ENCODE measurements at places on chromosomes 1 and 21.

- DNase-seq, result no peak
These were observed 78.7 kb downstream of the ZP4 start for GRCh38 chr1:237812061-237812460.

GRCh38 chr1:218665221-218665620, 320.1 kb downstream of the TGFB2 start:
- DNase-seq, result no peak

- DNase-seq, result no peak
These were observed 128.4 kb upstream of the MROH9 start for GRCh38 chr1:170806961-170807360.

GRCh38 chr1:64388336-64388735, 81.6 kb upstream of the CACHD1 start:
- no peak for DNase-seq

GRCh38 chr1:186234976-186235686, 139.9 kb downstream of the TPR start:
- DNase-seq, result no peak

GRCh38 chr1:174953285-174954072, 46.3 kb upstream of the CACYBP start:
- no peak for DNase-seq

DNA sequence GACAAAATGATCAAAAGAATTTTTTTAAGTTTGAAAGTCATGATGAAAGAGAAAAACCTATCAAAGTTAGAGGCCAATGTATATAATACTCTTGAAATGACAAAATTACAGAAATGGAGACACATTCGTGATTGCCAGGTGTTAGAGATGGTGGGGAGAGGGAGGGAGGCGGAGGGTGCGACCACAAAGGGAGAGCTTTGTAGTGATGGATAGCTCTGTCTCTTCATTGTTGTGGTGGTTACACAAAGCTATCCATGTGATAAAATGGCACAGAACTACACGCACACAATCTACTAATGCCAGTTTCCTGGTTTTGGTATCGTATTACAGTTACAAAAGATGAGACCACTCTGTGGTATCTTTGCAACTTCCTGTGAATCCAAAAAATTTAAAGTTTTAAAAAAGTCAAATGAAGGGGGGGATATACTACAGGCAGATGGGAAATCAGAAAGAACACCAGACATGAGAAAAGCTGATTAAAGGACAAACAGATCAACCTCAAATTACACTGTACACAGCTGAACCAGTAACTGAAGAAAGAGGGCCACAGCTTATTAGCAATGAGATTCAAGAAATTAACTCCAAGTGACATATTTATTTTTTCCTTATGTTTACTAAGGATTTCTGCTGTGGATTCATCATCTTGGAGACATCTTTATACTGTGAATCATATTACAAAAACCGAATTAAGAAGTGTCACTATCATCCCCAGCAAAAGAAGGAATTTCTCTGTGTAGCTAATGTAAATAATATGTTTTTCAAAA, 199.1 kb downstream of the SLC45A1 start:
- no peak for DNase-seq

DNA sequence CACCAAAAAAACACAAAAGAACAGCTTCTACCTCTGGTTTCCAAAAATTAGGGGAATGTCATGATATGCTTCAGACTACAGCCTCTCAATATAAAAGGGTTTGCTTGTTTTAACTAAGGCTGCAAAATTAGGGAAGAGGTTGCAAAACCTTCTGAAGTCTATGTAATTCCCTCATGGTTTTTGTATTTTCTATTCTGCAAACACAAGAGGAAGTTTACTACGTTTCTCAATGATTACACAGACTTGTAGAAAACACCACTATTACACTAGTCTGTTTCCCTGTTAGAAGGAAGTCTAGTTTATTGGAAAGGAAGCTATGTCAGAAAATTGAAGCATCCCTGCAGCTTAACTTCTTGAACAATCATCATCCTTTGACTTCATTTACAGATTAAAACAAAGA, 229.7 kb upstream of the FMN2 start:
- no peak for DNase-seq

DNA sequence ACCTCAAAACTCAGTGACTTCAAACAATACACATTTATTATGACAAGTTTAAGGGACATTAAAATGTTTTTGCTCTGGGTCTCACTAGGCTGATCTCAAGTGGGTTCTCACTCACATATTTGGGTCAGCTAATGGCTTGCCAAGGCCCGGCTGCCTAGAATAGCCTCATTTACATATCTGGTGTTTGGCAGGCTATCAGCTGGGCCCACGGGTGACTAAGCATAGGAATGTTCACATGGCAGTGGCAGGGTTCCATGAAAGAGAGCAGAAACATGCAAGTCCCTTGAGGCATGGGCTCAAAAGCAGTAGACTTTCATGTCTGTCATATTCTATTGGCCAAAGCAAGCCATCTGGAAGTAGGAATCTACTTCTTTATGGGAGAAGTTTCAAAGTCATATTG, 492.6 kb downstream of the KCNT2 start:
- DNase-seq, result no peak

GRCh38 chr1:234597894-234598293, 12.1 kb downstream of the IRF2BP2 start:
- peak; percentile 47 for DNase-seq

- DNase-seq, result no peak
These were observed 1005.4 kb downstream of the ADGRL2 start for GRCh38 chr1:82806133-82806532.

DNA sequence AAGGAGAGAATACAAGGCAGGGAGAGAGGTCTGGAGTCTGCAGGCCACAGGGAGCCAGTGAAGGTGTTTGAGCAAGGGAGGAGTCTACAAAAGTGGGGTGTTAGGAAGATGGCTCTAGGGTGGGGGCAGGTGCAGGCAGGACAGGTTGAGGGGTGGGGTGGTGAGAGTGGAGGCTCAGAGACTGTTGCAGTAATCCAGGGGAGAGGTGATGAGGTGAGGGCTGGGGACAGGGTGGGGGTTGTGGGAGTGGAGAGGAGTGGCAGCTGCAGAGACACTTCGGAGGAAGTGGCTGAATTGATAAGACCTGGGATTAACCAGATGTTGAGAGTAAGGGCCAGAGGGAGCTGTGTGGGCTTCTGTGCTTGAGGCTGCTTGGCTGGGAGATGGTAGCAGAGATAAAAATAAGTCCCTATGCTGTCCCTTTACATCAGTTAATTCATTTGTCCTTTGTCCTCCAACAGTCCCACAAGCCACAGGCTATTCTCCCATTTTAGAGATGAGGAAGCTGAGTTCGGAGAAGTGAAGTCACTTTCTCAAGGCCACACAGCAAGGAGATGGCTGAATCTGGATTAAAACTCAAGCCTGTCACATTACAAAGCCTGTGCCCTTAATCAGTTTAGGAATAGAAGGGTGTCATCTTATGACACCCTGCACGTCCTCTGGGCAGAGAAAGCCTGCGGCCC, 54.8 kb upstream of the SYNC start:
- no peak for DNase-seq

DNA sequence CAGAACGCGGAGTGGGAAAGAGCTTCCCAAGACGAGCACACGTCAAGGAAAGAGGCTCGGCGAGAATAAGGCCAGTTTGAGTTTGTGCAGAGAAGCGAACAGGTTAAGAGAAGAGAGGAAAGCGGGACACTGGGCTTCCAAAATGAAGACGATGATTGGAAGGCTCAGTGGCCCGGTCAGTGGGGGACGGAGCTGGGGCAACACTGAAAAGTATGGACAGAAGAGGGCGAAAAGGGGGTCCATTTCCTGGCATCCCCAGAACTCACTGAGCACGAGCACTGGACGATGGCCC, 258 bp downstream of the CCT3 start:
- DNase-seq, result no peak

DNA sequence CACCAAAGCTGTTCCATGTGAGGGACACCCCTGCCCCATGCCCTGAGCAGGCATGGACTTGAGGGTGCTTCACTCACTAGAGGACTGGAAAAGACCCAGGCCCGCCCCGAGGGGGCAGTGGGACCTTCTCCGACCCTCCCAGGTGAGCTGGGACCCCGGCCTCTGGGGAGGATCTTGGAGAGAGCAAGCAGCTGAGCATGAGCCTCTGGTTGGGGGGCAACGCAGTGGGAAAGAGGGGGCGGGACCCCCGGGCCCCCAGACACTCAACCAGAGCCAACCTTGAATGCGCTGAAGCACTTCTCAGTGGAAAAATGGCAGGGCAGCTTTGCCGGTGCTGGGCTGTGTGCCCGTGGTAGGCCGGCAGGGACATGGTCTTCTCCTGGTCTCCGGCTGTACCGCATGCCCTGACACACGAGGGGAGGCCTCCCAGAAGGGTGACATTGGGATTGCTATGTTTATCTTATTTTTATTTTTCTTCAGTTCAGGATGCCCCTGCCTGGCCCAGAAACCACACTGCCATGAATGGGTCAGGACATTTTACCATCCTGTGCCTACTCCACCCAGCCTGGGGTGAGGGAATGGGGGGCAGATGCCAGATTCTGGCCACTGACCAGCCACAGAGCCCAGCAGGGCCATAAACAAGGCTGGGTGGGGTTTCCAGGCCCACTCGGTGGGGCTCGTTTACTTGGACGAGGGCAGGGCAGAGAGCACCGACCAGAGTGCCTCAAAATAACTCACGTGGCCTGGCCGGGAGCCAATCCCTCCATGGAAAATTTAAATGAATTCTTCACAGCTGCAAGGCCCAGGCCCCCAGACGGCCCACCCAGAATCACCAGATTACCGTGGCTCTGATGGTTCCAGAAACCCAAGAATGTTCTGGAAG, 17.2 kb upstream of the LAPTM5 start:
- no peak for DNase-seq

GRCh38 chr1:220879509-220880361, 492 bp downstream of the HLX start:
- DNase-seq, result no peak

DNA sequence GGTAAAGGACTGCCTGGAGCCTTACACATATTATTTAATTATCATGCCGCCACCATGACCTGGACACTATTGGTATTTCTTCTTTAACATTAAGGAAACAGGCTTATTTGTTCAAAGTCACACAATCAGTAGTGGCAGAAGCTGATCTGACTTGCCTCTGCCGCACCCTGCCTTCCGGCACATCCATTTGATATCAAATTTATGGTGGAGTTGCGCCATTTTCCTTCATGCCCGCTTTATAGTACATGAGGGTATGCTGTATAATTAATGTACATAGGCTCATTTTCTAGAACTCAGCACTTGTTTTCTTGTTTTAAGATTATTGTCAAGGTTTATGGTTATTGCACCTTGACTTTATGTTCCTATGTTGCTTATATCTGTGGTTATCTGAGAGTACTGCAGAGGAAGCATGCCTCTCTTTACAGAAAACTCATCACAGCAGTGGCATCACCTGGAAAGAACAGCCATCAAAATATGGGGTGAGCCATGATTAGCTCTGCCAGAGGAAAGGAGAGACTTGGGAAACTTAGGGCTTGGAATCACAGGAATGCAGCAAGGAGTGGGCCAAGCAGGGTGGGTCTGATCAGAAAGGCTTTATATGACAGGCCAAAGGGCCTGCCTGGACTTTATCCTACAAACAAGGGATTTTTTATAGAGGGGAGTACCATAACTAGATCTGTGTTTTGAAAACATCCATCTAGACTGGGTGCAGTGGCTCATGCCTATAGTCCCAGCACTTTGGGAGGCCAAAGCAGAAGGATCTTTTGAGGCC, 72.2 kb upstream of the GJB5 start:
- DNase-seq, result no peak

- DNase-seq, result peak; percentile 36
These were observed 120.6 kb downstream of the SPSB1 start for GRCh38 chr1:9413071-9413876.

DNA sequence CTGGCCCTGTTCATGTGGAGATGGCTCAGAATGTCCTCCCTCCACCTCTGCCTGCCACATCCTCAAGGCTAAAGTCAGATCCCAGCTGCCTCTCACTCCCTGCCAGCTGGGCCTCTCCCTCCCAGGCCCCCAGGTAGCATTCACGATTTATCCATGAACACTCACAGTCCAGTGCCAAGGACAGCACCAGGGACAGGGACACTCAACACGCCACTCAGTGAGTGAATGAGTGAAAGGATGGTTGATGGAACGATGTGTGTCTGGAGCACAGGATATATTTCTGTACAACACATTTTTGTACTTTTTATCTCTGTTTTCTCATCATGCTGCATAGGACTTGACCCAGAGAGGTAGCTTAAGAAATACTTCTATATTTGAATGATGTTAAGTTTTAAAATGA, 10.1 kb downstream of the CYP4A11 start:
- DNase-seq, result no peak

DNA sequence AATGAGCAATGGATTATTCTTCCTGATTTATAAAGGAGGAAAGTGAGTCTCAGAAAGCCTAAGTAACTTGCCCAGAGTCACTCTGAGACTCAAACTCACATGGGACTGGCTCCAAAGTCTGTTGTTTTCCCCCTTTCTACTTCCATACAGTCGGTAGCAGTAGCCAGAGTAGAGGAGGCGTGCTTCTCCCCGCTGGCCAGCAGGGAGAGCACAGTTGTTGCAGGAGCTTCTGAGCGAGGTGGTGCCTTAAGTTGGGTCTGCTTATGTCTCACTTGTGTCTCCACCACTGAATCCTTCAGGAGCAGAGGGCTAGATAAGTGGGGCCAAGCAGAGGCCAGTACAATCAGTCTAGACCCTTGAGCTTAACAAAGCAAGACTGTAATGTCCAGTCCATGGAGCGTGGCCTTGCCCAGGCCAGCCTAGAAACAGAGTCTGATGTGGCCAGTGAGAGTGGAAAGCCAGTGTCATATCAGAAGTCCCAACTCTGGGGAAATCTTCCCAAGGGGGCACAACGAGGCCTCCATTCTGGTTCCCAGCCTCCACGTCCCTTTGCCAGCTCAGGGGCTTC, 181.9 kb downstream of the ZSCAN20 start:
- no peak for DNase-seq

- DNase-seq, result no peak
These were observed 9.1 kb downstream of the NES start for GRCh38 chr1:156667968-156668709.

DNA sequence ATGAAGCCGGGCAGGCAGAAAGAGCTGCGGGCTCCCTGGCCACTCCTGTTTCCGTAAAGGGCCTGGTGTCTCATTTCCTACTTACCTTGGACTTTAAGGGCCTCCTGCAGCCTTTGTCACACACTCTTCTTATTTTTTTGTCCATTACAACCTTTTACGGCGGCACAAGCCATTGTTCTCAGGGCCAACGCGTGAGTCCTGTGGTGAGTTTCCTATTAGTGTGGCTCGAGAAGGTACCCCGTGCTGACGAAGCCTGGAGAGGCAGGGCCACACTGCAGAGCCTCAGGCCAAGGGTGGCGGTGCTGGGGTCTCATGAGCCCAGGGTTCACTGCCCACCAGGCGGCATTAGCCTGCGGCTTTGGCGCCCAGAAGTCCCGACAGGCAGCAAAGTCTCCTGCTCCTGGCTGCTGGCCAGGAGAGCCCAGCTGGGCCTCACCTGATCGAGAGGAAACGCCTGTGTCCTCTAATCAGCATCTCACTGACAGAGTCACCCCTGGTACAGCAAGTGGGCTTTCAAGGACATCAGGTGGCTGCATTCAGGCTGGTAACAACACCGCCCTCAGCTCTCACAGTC, 62.0 kb downstream of the SIK1 start:
- DNase-seq, result no peak
